ENCODE measurements at places on chromosomes 2 and 18. TPM values are rescaled to one million over a fixed set of nuclear protein-coding genes. Genes with fewer than 3 reads are reported as not detected.
A peak's percentile ranks its signal among the peaks of the same experiment; 100 is the strongest.

GRCh38 chr18:45014047-45014501, 333.4 kb downstream of the SETBP1 start:
- no peak overlapping the region for H3K4me3 ChIP-seq
- no peak for DNase-seq
- H3K27ac ChIP-seq = no peak overlapping the region
- peaks cover 2% of the 10 kb centered on the region for H3K27me3 ChIP-seq

- no peaks in the 10 kb centered on the region for H3K27me3 ChIP-seq
- no peak for DNase-seq
- no peak overlapping the region for H3K4me3 ChIP-seq
Observed at GRCh38 chr18:28574175-28574574, 397.2 kb upstream of the CDH2 start.

- H3K4me1 ChIP-seq = no peaks in the 10 kb centered on the region
- H3K36me3 ChIP-seq = no peaks in the 10 kb centered on the region
- H3K27ac ChIP-seq = no peak overlapping the region
- no peak overlapping the region for H3K4me3 ChIP-seq
Observed at GRCh38 chr18:23155537-23155936, 20.3 kb downstream of the CABLES1 start.

DNA sequence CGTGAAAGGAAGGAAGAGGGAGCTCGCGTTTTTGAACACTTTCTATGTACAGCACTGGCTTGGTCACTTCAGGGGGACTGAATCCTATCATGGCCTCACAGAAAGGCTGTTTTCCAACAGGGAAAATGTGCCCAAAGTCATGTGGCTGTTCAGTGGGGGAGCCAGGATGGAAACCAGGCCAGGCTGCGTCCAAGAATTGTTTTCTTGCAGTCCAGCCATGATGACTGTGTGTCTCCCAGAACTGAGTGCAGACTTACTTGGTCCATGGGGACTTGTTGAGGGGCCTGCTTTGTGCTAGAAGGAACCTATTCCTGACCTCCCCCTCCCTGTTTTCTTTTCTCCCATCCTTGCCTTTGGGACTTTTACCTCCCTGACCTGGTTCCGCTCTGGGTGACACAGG, 46.9 kb downstream of the EMILIN2 start:
- peaks cover 5% of the 10 kb centered on the region for H3K36me3 ChIP-seq
- H3K4me3 ChIP-seq = no peak overlapping the region
- H3K27ac ChIP-seq = no peak overlapping the region
- no peaks in the 10 kb centered on the region for H3K27me3 ChIP-seq

- peaks cover 5% of the 10 kb centered on the region for H3K4me1 ChIP-seq
- no peaks in the 10 kb centered on the region for H3K36me3 ChIP-seq
- no peak overlapping the region for H3K27ac ChIP-seq
- no peak for DNase-seq
Observed at GRCh38 chr2:159125858-159126257, 157.4 kb downstream of the TANC1 start.

DNA sequence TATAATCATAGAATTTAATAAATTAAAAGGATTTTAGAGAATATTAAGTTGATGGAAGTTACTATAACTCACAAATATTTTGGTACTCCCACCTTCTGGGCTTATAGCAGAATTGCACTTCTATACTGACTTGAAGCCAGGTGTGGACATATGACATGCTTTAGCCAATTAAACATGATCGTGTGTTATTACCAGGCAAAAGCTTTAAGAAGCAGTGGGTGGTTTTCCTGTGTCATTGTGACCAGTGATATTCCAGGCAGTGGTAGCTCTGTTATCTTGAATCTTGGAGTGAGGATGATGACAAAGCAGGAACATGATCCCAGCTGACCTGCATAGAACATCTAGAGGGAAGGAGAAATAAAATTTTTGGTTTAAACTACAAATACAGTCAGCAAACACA, 370.9 kb upstream of the ZEB2 start:
- no peaks in the 10 kb centered on the region for H3K4me1 ChIP-seq
- no peak for DNase-seq
- H3K27ac ChIP-seq = no peak overlapping the region
- peaks cover 8% of the 10 kb centered on the region for H3K27me3 ChIP-seq
- no peaks in the 10 kb centered on the region for H3K36me3 ChIP-seq

GRCh38 chr2:132974467-132975095, 304.6 kb upstream of the LYPD1 start:
- no peaks in the 10 kb centered on the region for H3K36me3 ChIP-seq
- DNase-seq = no peak
- H3K27me3 ChIP-seq = no peaks in the 10 kb centered on the region

- DNase-seq = no peak
- no peaks in the 10 kb centered on the region for H3K27me3 ChIP-seq
- H3K27ac ChIP-seq = no peak overlapping the region
- peaks cover 4% of the 10 kb centered on the region for H3K4me1 ChIP-seq
Observed at GRCh38 chr2:84641021-84641420, 124.7 kb downstream of the DNAH6 start.

DNA sequence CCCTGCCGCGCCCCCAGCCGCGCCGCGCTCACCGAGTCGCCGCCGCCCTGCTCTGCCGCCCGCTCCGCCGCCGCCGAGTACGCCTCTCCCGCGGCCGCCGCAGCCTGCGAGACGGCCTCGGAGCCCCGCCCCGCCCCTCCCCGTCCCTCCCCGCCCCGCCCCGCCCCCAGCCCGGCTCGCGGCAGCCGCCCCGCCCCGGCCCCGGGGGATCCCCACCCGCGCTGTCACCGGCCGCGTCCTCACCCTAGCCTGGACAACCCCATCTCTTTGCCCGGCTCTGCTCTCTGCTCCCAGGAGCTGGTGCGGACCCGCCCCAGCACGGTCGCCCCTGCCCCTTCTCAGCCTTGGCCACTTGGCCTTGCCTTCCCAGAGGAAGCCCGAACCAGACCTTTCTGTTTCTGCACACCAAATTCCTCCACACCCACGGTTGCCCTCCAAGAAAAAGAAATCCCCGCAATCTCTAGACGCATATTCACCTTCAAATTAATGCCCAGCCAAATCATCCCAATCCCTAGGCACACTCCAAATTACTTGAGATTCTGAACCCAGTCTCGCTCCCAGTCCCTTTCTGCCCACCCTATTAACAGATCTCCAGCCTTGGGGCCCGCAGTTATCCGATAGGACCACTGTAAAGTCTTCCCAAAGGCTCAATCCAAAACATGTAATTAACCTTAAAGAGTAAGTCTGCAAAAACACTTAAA, at the start of gene CYRIA:
TSS of gene CYRIA (minus strand) at position 87 of the 701 bp plus-strand sequence. CDS start 77,715 bp downstream, outside the sequence.
- H3K27ac ChIP-seq = peak within 1 kb of the TSS; percentile 60
- H3K36me3 ChIP-seq = no peaks in the 10 kb centered on the region

DNA sequence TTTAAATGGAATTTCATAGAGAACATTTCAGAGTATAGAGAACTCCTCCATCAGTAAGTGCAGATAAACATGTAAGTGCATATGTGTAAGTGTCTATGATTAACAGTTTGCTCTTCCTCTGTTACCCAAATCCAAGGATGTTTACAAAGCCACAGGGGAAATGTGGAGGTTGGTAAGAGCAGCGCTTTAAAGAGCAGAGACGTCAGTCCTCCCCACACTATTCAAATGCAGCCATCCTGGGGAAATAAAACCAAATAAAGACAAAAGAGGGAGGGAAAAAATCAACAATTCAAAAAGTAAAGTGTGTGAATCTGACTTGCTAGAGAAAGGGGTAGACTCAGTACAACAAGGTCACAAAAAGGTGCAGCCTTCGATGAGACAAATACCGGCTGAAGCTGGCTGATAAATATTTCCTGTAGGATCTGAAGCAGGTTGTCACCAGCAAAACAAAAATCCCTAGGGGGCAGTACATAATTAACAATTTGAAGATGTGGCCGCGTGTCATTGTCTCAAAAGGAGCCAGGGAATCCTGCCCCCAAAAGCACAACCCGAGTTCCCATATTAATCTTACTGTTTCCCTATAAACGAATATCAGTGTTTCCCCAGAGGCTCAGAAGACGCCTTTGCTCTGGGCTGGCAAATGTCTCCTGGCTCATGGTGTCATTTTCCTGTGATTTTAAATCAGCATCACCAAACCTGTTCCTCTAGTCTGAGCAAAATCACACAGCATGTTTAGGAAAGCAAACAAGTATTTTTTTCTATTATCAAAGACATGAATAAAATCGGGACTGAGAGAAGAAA, 216.5 kb downstream of the CDCA7 start:
- peaks cover 3% of the 10 kb centered on the region for H3K4me1 ChIP-seq
- no peak overlapping the region for H3K27ac ChIP-seq
- no peak for DNase-seq
- H3K27me3 ChIP-seq = peaks cover 7% of the 10 kb centered on the region
- no peaks in the 10 kb centered on the region for H3K36me3 ChIP-seq

DNA sequence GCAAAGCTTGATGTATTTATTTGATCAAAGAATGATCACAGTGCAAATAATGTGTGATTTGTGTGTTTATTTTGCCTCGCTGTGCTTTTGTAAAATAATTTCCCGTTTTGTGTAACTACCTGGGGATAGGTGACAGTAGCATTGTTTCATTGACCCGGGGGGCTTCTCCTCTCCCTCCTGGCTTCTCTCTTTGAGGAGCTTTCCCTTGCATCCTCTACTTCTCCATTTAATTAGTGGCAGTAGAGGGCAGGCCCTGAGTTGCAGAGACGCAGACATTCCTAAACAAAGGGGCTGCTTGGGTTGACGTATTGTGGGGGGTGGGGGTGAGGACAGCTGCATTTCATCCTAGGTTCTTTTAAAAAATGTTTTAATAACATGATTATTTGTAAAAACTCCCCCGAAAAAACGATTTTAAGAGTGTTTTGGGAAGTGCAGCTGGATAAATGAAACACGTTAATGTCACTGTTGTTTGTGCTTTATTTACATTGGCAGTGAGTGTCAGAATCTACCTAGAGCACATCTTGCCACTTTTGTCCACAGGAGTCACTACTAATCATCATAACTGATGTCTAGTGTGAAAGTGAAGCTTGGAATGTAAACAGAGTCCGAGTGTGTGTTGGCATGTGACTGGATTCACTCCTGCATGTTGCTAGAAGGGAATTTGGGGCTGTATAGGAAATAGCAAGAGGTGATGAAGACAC, 2.2 kb downstream of the NEDD4L start:
- no peaks in the 10 kb centered on the region for H3K36me3 ChIP-seq
- H3K4me1 ChIP-seq = peaks cover 20% of the 10 kb centered on the region
- DNase-seq = no peak

GRCh38 chr18:2606335-2606734, 35.0 kb downstream of the NDC80 start:
- peak overlapping the region; percentile 33 for H3K4me3 ChIP-seq
- DNase-seq = no peak
- peaks cover 47% of the 10 kb centered on the region for H3K36me3 ChIP-seq
- H3K27ac ChIP-seq = peak overlapping the region; percentile 82
- H3K4me1 ChIP-seq = peaks cover 40% of the 10 kb centered on the region

DNA sequence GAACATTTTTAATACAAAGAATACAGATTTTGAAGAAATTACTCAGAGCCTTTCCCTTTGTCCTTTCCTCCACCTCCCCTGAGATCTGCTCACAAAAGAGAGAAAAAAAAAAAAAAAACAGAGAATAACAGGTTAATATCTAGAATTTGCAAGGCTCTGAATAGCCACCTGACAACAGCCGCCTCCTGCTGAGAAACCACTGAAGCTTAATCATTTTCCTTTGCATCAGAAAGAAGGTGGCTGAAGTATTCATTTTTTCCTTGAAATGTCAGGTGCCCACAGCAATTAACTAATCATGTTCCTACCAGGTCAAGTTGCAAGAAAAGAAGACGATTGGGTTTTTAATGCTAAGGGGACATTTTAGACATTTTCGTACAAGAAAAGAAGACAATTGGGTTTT, 21.2 kb downstream of the CNTNAP5 start:
- H3K4me1 ChIP-seq = no peaks in the 10 kb centered on the region
- no peak for DNase-seq
- no peak overlapping the region for H3K4me3 ChIP-seq
- H3K27ac ChIP-seq = no peak overlapping the region
- no peaks in the 10 kb centered on the region for H3K36me3 ChIP-seq
- no peaks in the 10 kb centered on the region for H3K27me3 ChIP-seq

GRCh38 chr2:231332872-231333500, 62.5 kb upstream of the B3GNT7 start:
- H3K4me3 ChIP-seq = no peak overlapping the region
- H3K27ac ChIP-seq = no peak overlapping the region
- DNase-seq = no peak

GRCh38 chr2:239021651-239022436, 174.0 kb downstream of the TWIST2 start:
- DNase-seq = no peak
- H3K36me3 ChIP-seq = no peaks in the 10 kb centered on the region
- no peak overlapping the region for H3K4me3 ChIP-seq
- no peak overlapping the region for H3K27ac ChIP-seq

- H3K4me1 ChIP-seq = peaks cover 39% of the 10 kb centered on the region
- peak; percentile 93 for DNase-seq
- peaks cover 5% of the 10 kb centered on the region for H3K36me3 ChIP-seq
- H3K4me3 ChIP-seq = peak overlapping the region; percentile 40
Observed at GRCh38 chr18:62586151-62586774, 63.4 kb downstream of the ZCCHC2 start.

- H3K4me3 ChIP-seq = peak overlapping the region; percentile 64
- peaks cover 15% of the 10 kb centered on the region for H3K36me3 ChIP-seq
- DNase-seq = peak; percentile 44
- peak overlapping the region; percentile 96 for H3K27ac ChIP-seq
- H3K27me3 ChIP-seq = no peaks in the 10 kb centered on the region
Observed at GRCh38 chr2:174608866-174609214, 11.2 kb upstream of the WIPF1 start.

GRCh38 chr18:45007531-45007930, 326.8 kb downstream of the SETBP1 start:
- H3K36me3 ChIP-seq = no peaks in the 10 kb centered on the region
- no peak overlapping the region for H3K27ac ChIP-seq
- peaks cover 10% of the 10 kb centered on the region for H3K4me1 ChIP-seq
- no peak overlapping the region for H3K4me3 ChIP-seq

GRCh38 chr18:79460481-79461300, 65.0 kb downstream of the NFATC1 start:
- no peak overlapping the region for H3K27ac ChIP-seq
- DNase-seq = no peak
- H3K27me3 ChIP-seq = no peaks in the 10 kb centered on the region
- H3K4me3 ChIP-seq = no peak overlapping the region
- peaks cover 33% of the 10 kb centered on the region for H3K36me3 ChIP-seq

The CLIP4 gene
- total RNA-seq = 27.9 TPM

The FOXD4L1 gene
- not detected for total RNA-seq

The CFAP210 gene
- not detected for total RNA-seq

The PRKAG3 gene
- total RNA-seq = not detected

The PRLH gene
- not detected for total RNA-seq

The FTCDNL1 gene
- total RNA-seq = 2.9 TPM

The LIMS3 gene
- 3.3 TPM for total RNA-seq

The EFR3B gene
- total RNA-seq = 1.5 TPM
